ENCODE measurements at places on chromosomes 16 and 17. TPM values are rescaled to one million over a fixed set of nuclear protein-coding genes. Genes with fewer than 3 reads are reported as not detected.

- DNase-seq = no peak
These were observed 89.3 kb upstream of the SDK2 start for GRCh38 chr17:73733517-73733916.

DNA sequence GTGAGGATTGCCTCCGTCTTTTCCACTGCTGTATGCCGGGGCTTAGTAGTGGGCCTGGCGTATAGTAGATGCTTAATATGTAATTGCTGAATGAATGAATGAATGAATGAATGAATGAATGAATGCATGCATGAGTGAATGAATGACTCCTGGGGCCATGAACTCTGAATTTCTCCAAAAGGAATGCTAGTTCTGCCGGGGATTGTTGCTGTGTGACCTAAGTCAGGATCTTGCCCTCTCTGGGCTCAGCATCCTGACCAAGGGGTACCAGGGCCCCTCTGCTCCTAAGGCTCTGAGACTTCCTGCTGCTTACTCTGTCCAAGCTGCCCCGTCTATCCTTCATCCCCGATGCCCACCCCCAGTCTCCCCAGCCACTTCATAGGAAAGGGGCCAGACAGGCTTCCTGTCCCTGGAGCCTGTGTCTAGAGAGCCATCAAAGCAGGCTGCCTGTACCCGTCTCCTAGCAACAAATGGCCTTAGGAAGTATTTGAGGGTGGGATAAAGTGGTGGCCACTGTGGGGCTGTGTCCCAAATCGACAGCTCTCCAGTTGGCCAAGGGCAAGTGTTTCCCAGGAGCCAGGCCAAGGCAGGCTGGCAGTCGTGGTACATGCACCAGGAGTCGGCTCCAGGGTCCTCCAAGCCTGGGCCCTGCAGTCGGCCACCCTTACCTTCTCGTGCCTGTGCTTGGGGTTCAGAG lies 11.6 kb upstream of the MPRIP start:
- peak; percentile 88 for DNase-seq

DNA sequence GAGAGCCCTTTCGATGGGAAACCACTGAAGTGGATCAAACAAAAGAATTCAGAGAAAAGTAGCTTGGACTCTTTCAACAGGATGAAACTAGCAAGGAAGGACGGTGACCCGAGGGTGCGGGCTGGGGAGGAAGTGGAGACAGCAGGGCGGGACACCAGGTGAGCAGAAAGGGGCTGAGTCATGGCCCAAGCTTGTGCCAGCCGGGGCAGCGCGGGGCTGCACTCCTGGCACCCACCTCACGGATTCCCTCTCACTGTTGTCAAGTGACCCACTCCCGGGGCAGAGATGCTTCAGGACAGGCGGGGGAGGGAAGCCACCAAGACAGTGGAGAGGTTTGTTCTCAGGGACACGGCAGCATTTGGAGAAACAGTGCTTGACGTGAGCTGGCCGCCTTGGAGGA lies 10.7 kb upstream of the RNF222 start:
- DNase-seq = no peak

DNA sequence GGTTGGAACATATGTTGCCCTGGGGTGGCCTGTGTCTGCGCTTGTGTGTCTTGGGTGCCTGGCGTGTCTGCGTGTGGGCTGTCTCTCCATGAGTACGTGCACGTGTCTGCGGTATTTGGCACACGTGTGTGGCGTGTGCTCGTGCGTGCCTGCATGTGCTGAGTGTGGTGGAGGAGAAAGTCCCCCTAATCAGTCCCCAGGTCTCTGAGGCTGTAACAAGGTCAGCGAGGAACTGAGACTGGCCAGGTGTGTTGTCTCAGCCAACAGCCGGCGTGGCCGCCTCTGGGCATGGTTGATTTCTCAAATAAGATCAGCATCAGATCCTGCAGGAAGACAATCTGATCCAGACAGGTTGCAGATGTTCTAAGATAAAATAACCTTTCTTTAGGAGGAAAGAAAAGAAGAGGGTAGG lies 3.5 kb upstream of the CPNE7 start:
- no peak for DNase-seq

DNA sequence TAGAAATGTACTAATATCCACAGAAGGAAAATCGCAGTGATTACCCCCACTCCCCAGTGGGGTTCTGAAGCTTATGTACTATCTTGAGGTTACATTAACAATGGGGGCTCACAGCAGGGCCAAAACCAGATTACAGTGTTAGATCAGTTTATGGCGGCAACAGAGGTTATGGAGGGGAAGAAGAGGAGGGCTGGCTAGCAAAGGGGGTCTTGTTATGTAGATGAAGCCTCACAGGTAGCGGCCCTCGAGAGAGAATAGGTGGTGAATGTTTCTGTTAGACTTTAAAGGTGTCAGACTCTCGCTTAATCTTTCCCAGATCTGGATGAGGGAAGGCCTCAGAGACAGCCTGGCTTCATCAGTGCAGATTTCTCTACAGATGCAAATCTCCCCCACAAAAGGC lies 22.2 kb downstream of the RNF112 start:
- DNase-seq = no peak

DNA sequence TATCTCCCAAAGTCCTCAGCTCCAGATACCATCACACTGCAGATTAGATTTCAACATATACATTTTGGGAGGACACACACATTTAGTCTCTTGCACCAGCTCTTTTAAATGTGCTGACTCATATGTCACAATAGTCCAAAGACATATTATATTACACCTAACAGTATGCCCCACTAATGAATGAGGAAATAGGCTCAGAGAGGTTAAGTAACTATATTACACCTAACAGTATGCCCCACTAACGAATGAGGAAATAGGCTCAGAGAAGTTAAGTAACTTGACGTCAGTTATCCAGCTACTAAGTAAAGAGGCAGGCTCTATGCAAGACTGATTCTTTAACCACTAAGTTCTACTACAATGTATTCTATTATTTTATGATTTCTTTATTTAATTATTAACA lies 9.7 kb downstream of the IRX6 start:
- no peak for DNase-seq

The SLFN12 gene
- total RNA-seq = 21.3 TPM

GRCh38 chr16:88060524-88061219 lies 109.4 kb downstream of the BANP start:
- DNase-seq = no peak

The TNRC6C gene
- 3.2 TPM for total RNA-seq

DNA sequence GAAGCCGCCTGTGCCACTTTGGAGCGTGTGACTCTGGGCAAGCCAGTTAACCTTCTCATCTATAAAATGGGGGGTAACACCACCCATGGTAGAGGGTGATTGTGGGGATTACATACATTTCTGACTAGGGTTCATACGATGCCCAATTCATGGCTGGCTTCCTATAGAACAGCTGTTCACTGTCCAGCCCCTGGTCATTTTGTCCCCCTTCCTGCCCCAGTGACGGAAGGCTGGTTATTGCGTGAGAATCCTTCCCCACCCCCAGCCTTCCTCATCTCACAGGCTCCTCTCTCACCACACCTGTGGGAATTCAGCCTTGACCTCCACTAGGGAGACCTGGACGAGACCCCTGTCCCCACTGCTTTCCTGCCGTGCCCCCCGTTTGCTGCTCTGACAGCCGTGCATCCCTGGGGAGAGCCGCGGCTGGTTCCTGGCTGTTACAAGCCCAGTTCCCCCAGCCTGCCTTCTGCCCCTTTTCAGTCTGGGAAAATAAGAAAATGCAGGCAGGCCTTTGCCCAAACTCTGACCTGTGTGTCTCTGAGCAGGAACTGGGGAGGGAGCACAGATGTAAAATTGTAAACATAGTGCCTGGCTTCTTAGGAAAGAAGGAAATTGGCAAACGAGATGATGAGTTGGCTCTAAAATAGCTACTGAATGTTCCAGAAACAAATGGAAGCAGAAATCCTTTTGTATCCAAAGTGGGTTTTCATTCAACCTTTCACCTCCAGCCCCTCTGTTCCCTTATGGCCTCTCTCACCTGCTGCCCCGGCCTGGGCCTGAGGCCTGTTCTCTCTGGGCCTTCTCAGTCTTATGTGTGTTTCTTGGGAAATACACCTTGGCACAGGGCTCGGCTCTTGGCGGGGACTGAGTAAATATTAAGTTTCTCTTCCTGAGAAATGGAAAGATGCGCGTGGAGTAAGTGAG lies 67.3 kb downstream of the OR1D5 start:
- DNase-seq = no peak

- peak; percentile 58 for DNase-seq
These were observed 74.8 kb upstream of the SMURF2 start for GRCh38 chr17:64736804-64737492.

DNA sequence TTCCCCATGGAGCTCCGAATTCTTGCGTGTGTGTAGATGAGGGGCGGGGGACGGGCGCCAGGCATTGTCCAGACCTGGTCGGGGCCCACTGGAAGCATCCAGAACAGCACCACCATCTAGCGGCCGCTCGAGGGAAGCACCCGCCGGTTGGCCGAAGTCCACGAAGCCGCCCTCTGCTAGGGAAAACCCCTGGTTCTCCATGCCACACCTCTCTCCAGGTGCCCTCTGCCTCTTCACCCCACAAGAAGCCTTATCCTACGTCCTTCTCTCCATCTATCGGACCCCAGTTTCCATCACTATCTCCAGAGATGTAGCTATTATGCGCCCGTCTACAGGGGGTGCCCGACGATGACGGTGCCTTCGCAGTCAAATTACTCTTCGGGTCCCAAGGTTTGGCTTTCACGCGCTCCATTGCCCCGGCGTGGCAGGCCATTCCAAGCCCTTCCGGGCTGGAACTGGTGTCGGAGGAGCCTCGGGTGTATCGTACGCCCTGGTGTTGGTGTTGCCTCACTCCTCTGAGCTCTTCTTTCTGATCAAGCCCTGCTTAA lies 617 bp upstream of the SENP3 start:
- DNase-seq = peak; percentile 82

The PMFBP1 gene
- not detected for total RNA-seq

The PIK3R5 gene
- total RNA-seq = not detected

GRCh38 chr17:35559495-35560210 lies 966 bp downstream of the SLFN14 start:
- DNase-seq = no peak

- no peak for DNase-seq
These were observed 22.1 kb upstream of the PITPNM3 start for GRCh38 chr17:6578491-6578890.

DNA sequence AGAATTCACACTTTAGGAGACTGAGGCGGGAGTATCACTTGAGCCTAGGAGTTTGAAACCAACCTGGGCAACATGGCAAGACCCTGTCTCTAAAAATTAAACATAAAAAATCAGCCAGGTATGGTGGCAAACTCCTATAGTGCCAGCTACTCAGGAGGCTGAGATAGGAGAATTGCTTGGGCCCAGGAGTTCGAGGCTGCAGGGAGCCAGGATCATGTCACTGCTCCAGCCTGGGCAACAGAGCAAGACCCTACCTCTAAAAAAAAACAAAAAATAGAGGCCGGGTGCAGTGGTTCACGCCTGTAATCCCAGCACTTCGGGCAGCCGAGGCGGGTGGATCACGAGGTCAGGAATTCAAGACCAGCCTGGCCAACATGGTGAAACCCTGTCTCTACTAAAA lies 8.9 kb upstream of the GPT2 start:
- no peak for DNase-seq

The DPEP2NB gene
- total RNA-seq = not detected

GRCh38 chr17:4582691-4583090 lies 1.6 kb upstream of the SMTNL2 start:
- DNase-seq = no peak

- DNase-seq = peak; percentile 74
These were observed 50.2 kb downstream of the DNAH3 start for GRCh38 chr16:21100447-21100846.

The CACNA1G gene
- total RNA-seq = 0.10 TPM

The CCL4 gene
- not detected for total RNA-seq

The KRTAP17-1 gene
- not detected for total RNA-seq

The CAVIN1 gene
- 346 TPM for total RNA-seq

The ANKS4B gene
- total RNA-seq = 0.03 TPM

GRCh38 chr16:50941681-50942080 lies 199.8 kb downstream of the CYLD start:
- DNase-seq = no peak

GRCh38 chr17:2040942-2041560 lies 771 bp upstream of the OVCA2 start:
- DNase-seq = no peak

GRCh38 chr17:7582396-7583252 lies 1.0 kb upstream of the MPDU1 start:
- no peak for DNase-seq

The VASN gene
- 7.5 TPM for total RNA-seq

DNA sequence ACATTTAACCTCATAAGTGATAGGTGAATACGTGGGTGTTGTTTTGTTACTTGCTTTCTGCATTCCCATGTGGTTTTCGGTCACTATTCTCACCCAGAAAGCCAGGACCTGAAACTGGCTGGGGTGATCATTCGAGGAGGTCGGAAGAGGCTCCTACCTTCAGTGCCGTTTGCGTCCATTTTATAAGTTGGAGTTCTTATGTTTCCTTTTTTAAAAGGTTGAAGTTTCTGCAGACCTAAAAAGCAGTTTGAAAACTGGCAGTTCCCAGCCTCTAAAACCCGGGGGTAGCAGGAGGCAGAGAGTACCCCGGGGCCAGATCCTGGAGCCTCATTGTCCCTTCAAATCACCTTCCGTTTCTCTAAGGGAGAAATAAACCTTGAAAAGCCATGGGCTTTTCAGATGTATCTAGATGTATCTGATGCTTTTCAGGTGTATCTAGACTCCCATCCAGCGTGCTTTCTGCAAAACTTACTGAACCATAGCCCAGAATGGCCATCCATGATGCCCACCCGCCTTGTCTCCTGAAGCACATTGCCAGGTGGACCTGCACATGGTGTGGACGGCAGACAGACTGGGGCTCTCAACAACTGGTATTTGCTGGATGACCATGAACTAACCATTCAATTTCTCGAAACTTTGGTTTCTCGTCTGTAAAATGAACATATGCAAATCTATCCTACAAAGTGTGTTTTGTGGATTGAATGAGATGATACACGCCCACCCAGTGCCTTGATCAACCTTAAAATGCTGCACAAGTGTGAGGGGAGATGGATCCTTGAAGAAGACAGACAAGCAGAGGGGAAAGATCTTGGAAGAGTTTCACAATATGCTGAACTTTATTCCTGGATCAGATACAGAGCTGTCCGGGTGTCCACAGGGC lies 1.3 kb downstream of the NLRC5 start:
- DNase-seq = no peak

The ESRP2 gene
- total RNA-seq = not detected

The HS3ST4 gene
- not detected for total RNA-seq

DNA sequence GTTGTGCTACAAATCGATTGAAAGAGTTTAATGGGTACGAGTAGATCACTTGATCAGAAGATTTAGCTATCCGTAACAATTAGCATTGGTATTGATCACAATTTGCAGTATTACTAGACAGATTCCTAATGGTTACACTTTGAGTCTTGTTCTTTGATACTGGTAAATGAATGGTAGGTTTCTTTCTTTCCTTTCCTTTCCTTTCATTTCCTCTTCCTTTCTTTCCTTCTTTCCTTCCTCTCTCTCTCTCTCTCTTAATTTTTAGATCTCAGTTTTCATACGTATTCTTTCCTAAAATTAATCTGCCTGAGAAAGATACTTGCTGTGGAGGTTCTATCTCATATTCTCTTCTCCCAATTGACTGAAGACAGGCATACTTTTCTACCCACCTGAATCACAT lies 17.9 kb downstream of the CPD start:
- no peak for DNase-seq

The NKD1 gene
- total RNA-seq = 0.75 TPM
